ENCODE measurements at places on chromosomes 4 and X. TPM values are rescaled to one million over a fixed set of nuclear protein-coding genes. Genes with fewer than 3 reads are reported as not detected.

NSUN7 gene
- polyA plus RNA-seq = not detected

MAGEB2 gene
- polyA plus RNA-seq = not detected

RNF150 gene
- polyA plus RNA-seq = 21.0 TPM

CXCL11 gene
- not detected for polyA plus RNA-seq

FGF13 gene
- not detected for polyA plus RNA-seq

MAGEA12 gene
- not detected for polyA plus RNA-seq

ADAMTS3 gene
- polyA plus RNA-seq = not detected

ASB9 gene
- polyA plus RNA-seq = not detected

PYURF gene
- 141 TPM for polyA plus RNA-seq

JADE3 gene
- 1.4 TPM for polyA plus RNA-seq

CCSER1 gene
- polyA plus RNA-seq = 8.1 TPM

SCML2 gene
- polyA plus RNA-seq = 2.6 TPM

IQCM gene
- polyA plus RNA-seq = not detected

HSFX2 gene
- not detected for polyA plus RNA-seq

SUPT20HL1 gene
- not detected for polyA plus RNA-seq

ARHGAP4 gene
- not detected for polyA plus RNA-seq

FREM3 gene
- 0.32 TPM for polyA plus RNA-seq

PGRMC1 gene
- 117 TPM for polyA plus RNA-seq

TKTL2 gene
- not detected for polyA plus RNA-seq

UGT2A1 gene
- not detected for polyA plus RNA-seq

EMD gene
- 2.0 TPM for polyA plus RNA-seq

ITIH6 gene
- not detected for polyA plus RNA-seq

VCX2 gene
- polyA plus RNA-seq = not detected

FAM200B gene
- 122 TPM for polyA plus RNA-seq

Data from Purkinje cell (primary cell).